ENCODE measurements at places on chromosomes 4 and X.

- DNase-seq = no peak
Observed at GRCh38 chrX:150828785-150829184, 69.7 kb downstream of the CD99L2 start.

GRCh38 chr4:110623718-110624397 is 981 bp upstream of the PITX2 start:
- no peak for DNase-seq

GRCh38 chrX:136829413-136829812 is 48.7 kb upstream of the ARHGEF6 start:
- DNase-seq = no peak

DNA sequence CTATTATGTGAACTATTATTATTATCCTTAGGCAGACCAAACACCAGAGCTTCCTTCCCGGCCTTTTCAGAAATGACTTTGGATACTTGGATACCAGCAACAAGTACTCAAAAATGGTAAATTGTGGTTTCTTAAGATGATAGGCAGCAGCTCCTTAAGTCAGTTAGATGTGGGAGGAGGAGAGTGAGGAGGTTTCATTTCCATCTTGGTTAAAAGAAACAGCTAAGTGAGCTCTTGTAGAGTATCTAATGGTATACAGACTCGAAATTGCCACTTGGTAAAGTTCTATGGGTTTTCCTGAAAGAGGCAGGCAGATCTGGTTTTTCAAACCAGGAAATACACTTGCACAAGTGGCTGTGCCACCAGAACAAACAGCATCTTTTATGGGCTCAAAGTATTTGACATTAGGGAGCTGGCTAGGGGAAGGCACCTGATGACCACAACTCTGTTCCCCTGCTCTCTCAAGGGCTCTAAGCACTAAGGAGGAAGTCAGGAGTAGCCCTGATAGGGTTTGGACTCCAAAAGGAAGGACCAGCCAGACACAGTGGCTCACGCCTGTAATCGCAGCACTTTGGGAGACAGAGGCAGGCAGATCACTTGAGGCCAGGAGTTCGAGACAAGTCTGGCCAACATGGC is 130.9 kb downstream of the TMEM164 start:
- no peak for DNase-seq

DNA sequence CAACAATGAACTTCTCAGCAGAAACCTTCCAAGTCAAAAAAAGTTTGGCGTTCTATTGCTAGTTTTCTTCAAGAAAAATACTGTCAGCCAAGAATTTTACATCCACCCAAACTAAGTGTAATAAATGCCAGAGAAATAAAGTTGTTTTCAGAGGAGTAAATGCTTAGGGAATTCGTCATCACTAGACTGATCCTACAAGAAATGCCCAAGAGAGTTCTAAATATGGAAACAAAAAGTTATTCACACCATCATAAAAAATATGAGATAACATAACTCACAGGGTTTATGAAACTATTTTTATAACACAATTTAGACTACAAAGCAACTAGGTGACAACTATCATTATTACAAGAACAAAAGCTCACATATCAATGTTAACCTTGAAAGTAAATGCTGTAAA is 259.5 kb upstream of the GABRA2 start:
- no peak for DNase-seq

DNA sequence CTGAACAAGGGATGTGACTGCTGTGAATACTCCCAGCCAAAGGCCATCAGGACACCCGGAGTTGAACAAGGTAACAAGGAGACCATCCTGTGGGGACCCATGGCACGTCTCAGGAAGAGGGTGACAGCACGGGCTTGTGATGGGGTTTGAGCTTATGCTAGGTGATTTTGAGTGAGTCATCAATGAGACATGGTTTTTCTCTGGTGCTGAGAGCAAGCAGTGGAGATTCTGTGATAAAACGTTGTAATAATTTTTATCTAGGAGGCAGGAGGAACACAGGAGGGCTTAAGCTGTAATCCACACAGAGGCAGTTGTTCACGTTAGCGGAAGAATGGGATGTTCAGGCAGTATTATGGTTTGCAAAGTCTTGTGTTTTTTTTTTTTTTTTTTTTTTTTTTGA is 36.0 kb downstream of the TRIML1 start:
- DNase-seq = no peak

DNA sequence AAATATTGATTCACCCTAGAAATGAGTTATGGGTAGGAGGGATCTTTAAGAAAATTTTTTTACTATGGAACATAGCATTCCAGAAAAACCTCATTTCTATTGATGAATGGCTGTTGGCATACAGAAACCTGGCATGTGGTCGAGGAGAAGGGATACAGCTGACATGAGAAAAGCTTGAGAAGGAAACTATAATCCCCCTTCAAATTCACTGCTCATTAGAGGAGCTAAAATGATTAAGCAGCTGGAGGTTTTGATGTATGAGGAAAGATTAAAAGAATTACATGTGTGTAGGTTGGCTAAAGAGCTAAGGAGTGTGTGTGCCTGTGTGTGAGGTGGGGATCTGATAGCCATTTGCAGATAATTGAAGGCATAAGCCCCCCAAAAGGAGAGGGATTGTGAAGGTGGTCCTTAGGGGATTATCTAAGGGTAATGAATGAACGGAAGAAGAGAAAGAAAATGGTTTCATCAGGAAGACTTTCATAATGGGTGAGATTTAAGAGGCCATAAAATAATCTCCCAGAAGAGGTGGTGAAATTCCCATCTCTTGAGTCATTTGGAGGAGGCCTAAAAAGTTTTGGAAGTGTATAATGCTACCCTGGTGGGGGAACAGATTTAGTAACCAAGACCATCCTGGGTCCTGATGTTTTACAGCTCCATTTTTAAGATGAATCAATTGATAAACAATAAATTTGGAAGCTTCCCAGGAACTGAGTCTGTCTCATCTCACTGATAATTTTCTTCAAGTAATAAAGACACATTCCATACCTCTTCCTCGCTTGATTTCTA is 272.0 kb upstream of the HAND2 start:
- DNase-seq = no peak

DNA sequence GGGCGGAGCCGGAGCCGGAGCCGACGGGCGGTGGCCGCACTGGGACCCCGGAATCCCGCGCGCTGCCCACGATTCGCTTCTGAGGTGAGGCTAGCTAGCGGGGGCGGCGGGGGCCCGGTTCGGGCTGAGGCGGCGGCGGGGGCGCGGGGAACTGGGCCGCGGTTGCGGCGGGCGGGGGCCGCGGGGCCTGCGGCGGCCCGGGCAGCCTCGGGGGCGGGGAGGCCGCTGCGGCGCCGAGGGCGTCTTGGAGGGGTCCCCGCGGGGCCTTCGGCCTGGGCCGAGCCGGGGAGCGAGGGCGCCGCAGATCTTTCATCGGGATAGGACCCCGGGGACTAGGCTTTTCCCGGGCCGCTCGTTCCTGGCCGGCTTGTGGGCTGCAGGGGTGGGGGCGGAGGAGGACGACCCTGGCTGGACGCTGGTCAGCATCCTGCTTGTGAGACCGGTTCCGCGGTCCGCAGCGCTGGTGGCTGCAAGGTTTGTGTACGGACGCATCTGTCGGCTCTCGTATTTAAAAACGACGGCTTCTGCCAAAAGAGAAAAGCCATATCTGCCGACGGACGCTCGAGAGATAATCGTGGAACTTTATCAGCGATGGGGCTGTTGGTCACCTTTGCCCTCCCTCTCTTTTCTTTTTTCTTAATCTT is 419 bp downstream of the ADD1 start:
- peak; percentile 32 for DNase-seq

GRCh38 chrX:111483881-111484280 is 27.6 kb upstream of the SERTM2 start:
- no peak for DNase-seq

- no peak for DNase-seq
Observed at GRCh38 chr4:24208691-24209090, 318.8 kb upstream of the PPARGC1A start.

DNA sequence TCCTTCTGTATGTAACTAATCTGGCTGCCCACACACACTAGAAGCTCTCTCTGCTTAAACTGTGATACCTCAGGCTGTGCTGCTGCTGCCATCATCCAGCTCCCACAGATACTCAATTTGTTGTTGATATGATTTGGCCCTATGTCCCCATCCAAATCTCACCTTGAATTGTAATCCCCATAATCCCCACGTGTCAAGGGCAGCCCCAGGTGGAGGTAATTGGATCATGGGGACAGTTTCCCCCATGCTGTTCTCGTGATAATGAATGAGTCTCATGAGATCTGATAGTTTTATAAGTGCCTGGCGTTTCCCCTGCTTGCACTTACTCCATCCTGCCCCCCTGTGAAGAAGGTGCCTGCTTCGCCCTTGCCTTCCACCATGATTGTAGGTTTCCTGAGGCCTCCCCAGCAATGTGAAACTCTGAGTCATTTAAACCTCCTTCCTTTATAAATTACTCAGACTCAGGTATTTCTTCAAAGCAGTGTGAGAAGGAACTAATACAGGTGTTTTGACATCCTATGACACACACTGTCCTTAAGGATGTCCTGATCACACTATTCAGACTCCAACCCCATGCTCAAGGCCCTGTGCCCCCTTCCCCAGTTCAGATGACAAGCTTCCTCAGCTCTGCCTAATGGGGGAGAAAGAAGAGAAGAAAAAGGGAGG is 2.9 kb upstream of the ATOH1 start:
- no peak for DNase-seq

DNA sequence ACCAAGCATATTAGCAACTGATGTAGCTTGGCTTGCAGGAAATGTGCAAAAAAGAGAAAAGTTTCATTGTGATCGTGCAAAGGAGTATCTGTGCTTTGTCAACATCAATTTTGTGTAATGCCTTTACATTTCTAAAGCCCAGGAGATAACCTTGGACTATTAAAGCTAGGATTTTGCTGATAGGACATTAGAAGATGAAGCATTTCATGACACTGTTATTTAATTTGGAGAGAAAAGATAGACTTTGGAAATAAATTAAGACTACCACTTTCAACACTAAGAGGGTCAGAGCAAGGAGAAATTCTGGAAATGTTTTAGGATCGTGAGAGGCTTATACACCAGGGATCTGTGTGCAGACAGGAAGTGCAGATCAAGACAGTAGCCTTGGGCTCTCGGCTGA is 120.6 kb upstream of the MID1 start:
- no peak for DNase-seq

- DNase-seq = no peak
Observed at GRCh38 chrX:136584545-136584944, 52.5 kb downstream of the VGLL1 start.

DNA sequence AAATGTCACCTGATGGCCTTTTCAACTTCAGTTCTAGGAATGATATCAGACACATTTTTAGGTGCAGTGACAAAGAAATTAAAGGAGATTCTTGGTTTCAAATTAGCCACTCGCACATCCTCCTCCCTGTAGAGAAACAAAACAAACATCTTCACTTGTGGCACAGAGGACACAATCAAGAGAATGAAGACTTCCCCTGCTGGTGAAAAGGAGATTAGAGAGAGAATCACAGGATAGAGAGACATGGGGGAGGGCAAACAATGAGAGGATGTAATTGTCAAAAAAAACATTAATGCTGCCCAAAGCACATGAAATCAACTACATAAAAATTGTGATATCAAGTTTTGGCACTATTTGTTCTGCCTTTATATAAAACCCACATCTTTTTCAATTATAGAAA is 34.5 kb downstream of the ACE2 start:
- DNase-seq = no peak

DNA sequence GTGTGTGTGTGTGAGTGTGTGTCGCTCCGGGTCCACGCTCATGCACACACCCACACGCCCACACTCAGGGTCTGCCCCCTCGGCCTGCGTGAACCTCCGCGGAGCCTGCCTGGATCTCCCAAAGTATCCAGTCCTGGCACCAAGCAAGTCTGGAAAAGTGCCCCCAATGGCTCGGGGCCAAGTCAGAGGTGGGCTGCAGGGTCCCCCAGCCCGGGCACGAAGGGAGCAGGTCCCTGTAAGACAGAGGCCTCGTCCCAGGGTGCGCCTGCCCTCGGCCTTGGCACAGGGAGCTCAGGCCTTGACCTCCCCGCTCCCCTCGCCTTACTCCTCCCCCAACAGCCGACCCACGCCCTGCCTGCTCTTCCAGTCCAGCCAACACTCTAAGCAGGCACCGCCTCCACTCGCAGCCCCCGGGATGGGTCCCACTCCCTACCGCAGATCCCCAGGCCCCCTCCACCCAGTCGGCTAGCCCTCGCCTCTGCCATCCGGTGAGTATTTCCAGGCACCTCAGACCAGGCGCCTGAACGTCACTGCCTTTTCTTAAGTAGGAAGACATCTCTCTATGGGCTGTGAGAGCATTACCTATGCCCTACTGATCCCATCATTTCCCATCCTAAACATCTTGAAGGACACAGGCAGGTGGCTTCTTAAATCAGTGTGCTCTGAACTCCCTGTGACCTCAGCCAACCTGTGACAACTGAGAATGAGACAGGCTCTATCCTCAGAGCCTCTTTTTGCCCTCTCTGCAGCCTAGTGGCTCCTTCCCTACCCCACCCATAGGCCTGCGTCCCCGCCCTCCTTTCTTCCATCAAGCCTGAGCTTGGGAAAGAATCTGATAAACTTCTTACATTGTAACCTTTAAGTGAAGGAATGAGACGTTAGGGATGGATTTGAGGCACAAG is 704 bp downstream of the FAM114A1 start:
- DNase-seq = peak; percentile 11

DNA sequence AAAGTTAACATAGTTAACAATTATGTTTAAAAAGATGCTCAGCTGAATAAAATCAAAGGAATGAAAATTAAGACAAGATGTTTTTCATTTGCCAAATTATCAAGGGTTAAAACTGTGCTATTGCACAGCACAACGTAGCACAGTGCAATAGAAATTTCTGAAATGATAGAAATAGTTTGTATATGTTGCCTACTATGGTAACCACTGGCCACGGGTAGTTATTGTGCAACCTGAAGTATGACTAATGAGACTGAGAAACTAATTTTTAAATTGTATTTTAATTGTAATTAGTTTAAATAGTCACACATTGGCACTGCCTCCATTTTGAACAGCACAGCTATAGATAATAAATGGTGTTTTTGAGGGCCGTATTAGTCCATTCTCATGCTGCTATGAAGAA is 343.1 kb upstream of the FAM241A start:
- no peak for DNase-seq

DNA sequence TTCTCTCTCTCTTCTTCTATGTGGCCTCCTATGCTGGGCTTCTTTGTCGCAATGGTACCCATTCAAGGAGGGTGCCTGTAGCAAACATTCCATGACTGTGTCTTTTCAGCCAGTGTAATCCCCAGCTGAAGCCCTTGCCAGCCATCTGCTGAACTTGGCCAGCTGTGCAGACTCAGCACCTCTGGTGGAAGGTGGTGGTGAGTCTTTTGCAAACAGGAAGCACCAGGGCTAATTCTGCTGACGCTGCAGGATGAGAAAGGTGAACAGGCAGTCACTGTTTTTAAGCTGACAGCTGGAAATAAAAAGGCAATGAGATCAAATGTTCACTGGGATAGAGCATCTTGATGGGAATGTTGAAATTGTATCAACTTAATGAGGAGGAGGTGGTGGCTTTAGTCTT is 298.7 kb upstream of the CLNK start:
- DNase-seq = no peak

- DNase-seq = no peak
Observed at GRCh38 chrX:134623293-134624045, 34.8 kb downstream of the PLAC1 start.

- DNase-seq = no peak
Observed at GRCh38 chrX:18016941-18017340, 155.8 kb upstream of the RAI2 start.

GRCh38 chr4:123919576-123920098 is 523.0 kb downstream of the SPRY1 start:
- DNase-seq = no peak

GRCh38 chr4:15004739-15005301 is 2.5 kb downstream of the CPEB2 start:
- peak; percentile 78 for DNase-seq

All from midbrain (tissue), 1 donor.